Fibroblast of villous mesenchyme (primary cell): ENCODE measurements at places on chromosomes 3 and 15. TPM values are rescaled to one million over a fixed set of nuclear protein-coding genes. Genes with fewer than 3 reads are reported as not detected.

DNA sequence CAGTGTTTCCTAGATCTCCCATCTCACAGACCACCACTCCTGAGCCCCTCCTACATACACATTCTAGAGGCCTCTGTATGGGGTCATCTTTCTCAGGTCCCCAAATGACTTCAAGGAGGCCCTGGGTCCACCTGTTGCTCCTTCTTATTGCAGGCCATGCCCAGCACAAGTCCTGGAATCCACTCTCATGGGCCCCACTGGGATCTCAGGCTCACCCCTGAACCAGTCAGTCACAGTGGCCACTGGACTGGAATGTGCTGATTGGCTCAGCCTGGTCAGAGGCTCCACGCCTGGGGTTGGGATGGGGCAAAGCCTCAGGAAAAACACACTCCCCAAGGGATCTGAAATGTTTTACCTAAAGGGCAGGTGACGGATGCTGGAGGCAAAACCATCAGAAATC is 55.7 kb downstream of the SPSB4 start:
- DNase-seq, result no peak

DNA sequence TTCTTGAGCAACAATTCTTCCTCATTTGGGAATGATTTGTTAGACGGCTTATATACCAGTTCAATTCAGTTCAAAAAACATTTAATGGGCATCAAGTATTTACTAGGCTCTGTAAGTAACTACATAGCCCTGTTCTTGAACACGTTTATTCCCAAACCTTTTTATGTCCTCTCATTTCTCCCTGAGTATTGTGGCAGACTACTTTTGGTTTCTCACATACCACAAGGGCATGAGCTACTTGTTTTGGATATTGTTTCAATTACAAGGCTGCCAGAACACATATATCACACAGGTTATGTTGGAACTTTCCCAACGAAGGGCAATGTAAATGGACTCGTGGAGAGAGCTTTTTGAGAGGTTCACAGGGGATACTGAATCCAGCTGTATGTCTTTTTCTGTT is 363.8 kb upstream of the NAALADL2 start:
- peak; percentile 18 for DNase-seq

DNA sequence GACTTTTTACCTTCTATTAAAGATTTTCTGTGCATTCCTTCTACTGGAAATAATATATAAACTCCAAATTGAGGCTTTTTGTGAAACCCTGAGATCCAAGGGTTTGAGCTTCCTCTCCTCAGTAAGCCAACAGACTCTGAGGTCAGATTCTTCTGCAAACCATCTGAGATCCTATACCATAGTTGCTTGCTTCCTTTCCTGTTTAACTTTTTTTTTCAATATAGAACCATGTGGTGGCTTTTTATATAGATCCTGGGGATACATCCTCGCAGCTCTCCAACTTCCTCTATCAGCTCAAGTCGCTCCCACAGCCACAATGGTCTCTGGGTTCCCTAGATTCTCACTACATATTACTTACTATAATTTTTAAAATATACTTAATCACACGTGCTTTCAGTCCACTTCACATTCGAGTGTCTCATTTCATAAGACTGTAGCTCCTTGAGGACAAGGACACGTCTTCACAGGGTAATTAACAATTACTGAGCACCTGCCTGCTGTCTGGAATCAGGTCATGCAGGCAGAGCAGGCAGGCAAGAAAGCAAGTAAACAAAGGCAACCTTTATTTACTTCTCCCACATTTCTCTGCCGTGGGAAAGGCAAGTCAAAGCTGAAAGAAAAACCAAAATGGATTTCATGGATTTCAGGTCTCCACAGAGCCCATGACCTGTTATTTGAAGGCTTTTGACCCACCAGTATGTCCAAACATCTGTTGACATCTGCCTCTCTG is 941.5 kb downstream of the FHIT start:
- DNase-seq, result no peak

DNA sequence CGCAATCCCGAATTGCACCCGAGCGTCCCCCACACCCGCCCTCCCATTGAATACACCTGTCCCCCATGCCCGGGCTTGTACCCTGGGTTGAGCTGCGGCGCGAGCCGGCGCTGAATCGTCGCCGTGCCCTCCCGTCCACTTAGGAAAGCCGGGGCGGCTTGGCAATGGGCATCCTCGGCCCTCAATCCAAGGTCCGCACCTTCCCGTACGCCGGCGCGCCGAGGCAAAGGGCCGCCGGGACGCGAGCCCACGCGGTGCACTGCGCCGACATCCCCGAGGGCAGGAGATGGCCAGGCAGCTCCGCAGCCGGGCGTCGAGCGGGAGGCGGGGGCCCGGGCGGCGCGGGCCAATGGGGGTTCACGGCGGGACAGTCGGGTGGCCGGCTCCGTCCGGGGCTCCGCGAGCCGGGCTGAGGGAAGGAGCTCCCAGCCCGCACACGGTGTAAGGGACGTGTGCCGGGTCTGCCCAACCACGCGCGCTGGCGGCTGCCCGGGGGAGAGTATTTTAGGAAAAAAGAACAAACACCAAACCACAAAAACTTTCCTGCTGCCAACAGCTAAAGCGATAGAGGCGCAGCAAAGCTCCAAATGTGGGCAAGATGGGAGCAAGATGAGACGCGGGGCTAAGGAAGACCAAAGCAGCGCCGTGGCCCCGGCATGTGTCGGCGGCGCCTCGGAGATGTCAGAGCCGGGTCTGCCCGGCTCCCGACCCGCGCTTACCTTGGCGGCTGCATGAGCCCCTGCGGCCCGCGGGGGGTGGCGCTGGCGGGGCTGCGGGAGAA is 621 bp downstream of the RGMA start:
- DNase-seq, result no peak

DNA sequence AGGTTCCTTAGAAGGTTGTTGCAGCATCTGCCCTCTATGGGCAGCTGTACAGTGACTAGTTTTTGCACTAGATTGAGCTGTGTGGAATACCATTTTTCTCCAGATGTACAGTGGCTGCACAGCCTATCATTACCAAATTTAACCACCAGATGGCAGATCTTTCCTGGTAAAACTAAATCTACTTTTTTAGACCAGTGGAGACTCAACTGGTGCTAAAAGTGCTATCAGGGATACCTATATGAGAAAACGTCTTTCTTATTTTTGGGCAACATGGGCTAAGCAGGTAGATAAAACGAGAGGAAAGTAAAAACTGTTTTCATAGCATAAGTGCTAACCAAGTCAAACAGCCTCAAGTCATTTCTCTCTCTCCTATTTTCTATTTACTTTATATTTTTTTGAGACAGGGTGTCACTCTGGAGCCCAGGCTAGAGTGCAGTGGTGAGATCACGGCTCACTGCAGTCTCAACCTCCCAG is 21.2 kb downstream of the IGSF10 start:
- peak; percentile 81 for DNase-seq

- DNase-seq, result no peak
Observed at GRCh38 chr3:183862610-183863009, 22.1 kb downstream of the PARL start.

GRCh38 chr15:47470983-47471382 is 246.3 kb upstream of the SEMA6D start:
- no peak for DNase-seq

DNA sequence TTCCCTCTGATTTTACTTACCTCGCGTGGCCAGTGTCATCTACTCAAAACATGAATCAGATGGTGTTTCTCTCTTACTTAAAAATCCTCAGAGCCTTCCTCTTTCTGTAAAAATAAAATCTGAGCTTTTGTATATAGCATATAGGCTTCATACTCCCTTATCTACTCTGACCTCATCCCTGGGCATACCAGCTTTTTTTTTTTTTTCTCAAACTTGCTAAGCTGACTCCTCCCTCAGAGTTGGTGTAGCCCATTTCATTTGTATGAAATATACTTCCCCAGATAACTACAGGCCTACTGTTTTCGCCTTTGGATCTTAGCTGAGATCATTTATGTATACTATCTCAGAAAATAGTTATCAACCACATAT is 648.9 kb upstream of the ALCAM start:
- peak; percentile 45 for DNase-seq

DNA sequence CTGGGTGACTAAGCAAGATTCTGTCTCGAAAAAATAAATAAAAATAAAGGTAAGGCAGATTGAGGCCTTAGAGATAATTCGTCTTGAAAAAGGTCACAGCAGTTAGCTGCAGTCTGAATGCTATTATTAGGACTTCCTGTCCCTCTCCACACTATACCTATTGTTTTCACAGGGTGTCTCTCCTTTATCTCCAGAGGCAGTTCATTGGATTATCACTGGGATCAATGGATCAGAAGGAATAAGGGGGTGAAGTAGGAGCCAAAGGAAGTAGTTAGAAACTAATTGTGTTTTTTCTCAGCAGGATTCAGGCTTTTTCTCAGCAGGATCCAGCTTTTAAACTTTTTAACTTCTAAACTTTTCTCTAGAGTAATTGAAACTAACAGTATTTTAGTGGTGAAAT is 326.9 kb downstream of the IL5RA start:
- DNase-seq, result no peak

DNA sequence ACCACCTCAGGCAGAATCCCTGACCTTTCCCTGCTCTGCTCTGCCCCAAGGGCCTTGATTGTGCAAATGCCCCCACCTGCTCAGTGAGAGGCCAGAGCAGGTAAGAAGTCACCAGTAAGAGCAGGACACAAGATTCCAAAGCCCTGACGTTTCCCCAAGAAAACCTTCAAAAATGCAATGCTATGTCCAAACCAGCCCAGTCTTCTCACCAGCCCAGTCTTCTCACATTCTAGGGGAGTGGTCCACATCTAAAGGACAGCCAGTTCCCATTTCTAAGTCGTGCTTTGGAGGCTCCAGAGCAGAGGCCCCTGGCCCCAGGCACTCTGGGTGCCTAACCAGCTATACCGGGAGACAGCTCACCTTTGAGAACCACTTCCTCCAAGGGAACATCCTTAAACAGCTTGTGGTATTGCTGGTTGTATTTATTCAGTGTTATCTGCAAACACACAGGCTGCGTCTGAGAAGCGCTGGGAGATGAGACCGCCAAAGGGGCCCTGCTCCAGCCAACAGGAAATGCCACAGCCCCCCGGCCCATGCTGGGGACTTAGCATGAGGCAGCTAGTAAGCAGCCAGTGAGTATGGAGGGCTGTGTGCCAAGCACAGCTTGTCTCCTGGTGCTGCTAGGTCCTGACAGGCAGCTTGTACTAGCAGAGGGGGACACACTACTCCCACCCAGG is 29.3 kb downstream of the GRAMD2A start:
- peak; percentile 17 for DNase-seq

DNA sequence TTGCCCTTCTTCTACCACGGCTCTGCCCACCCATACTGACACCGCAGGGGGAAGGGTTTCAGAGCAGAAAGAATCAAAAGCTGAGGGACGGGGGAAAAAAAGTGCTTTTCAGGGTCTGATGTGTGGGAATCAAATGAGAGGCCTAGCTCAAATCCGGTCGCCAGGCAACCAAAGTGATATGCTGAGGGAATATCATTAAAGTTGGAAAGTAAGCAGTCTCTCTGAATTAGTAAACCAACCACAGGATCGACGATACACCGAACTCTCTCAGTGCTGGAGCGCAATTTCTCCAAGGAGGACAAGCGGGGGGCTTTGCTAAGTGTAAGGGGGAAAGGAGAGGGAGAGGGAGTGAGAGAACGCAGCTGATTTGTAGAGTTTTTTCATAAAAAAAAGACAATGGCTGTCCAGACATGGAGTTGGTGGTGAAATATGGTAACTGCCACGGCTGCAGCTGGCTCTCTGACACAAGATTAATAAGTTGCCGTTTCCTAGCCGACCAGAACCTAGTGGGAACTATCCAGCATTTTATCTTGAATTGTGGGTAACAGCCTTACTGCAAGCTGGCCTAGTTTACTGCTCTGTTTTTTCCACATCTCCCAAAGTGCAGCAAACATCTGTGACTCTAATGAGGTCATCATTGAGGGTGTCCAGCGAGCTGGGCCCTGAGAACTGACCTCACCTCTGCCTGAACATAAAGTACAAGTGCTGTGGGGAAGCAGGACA is 530.2 kb downstream of the SOX2 start:
- DNase-seq, result peak; percentile 80

DNA sequence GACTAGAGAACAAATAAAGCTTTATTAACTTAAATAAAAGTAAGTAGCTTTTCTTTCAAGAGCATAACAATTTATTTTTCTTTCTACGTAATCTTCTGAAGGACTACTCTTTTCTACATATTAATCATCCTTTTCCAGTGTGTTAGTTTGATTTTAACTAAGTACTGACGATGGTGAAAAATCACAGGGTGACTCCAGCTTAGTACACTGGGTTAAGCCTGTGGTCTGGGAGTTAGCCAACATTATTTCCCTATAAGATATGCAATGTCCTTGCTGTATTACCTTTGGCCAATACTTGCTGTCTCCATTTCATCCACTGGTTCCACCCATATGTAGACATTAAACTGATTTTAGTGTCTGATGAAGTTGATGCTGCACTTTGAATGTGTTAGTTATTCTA is 508.6 kb upstream of the SUCLG2 start:
- DNase-seq, result no peak

GRCh38 chr3:1079662-1080061 is 13.2 kb upstream of the CNTN6 start:
- DNase-seq, result no peak

DNA sequence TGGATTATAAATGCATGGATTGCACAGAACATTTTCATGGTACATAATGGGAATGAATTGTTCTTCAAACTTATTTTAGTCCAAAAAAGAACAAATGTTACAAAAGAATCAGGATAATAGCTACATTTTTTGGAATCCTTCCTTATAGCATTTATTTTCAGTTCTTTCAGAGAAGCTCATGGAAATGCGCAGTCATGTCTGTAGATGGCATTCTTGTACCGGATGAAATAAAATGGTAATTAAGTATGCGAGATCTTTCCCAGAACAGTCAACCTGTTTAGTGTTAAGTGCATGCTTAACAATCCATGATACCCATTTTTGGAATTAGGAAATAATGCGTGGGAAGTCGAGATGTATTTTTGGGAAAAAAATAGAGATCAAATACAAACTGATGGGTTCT is 38.2 kb upstream of the GOLGA8B start:
- peak; percentile 48 for DNase-seq

DNA sequence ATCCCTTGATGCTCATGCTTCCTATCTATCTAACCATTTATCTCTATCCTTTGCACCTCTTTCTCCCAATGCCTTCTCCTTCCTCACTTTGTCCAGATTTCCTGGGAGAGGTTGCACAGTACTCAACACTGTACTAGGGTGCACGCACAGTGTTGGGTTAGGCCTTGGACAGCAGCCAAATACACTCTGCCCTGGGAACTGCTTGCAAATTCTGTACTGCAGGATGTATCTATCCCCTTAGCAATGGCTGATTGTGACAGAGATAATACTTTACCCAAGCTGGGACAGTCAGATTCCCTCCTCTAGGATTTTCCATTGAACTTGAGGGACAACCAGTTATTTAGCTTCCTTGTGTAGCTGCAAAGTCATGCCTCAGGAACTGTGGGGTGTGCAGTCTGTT is 113.3 kb downstream of the IL20RB start:
- DNase-seq, result no peak

GRCh38 chr3:89216016-89216739 is 108.8 kb downstream of the EPHA3 start:
- no peak for DNase-seq

- no peak for DNase-seq
Observed at GRCh38 chr15:98855815-98856531, 151.6 kb downstream of the PGPEP1L start.

The C2CD4B gene
- not detected in 2 replicates for total RNA-seq

The GOLGA6B gene
- total RNA-seq, result not detected in 2 replicates
